ENCODE measurements at places on chromosomes 1 and 21.

DNA sequence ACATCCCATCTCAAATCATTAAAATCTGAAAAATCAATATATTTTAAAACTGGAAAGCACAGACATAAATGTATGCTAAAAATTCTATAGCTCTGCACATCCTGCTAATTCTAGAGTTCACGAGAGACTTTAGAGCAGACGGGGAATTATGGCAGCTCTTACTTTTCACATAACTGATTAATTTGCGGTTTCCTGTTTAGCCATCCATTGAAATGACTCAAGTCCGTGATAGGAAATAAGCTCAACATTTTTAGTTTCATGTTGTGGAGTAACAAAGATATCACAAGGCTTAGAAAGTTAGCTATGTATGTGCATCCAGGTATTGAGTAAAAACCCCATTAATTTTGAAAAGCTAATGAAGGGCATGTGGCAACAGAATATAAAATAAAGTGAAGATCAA lies 123.2 kb downstream of the SMYD2 start:
- DNase-seq: no peak

- DNase-seq: no peak
Observed at GRCh38 chr1:74357756-74358155, 122.6 kb downstream of the TNNI3K start.

GRCh38 chr21:19590044-19590443 lies 1186.5 kb upstream of the TMPRSS15 start:
- no peak for DNase-seq

GRCh38 chr1:111792249-111792648 lies 36.5 kb downstream of the DDX20 start:
- DNase-seq: no peak

- DNase-seq: no peak
Observed at GRCh38 chr1:10675813-10676212, 120.6 kb downstream of the CASZ1 start.

DNA sequence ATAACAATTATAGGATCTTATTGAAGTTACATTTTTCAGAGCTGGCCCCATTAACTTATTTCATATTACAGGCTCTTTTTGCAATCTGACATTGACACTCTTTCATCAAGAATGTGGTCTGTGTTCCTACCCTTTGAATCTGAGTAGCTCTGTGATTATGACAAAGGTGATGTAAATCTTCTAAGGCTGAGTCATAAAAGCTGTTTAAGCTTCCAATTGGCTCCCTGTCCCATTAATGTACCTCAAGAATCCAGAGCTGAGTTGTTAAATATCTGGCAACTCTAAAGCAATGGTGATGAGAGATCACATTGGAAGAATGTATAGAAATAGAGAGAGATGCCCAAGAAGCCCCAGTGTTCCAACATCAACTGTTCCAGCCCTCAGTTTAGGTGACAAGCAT lies 178.5 kb upstream of the DEPDC1 start:
- DNase-seq: no peak

DNA sequence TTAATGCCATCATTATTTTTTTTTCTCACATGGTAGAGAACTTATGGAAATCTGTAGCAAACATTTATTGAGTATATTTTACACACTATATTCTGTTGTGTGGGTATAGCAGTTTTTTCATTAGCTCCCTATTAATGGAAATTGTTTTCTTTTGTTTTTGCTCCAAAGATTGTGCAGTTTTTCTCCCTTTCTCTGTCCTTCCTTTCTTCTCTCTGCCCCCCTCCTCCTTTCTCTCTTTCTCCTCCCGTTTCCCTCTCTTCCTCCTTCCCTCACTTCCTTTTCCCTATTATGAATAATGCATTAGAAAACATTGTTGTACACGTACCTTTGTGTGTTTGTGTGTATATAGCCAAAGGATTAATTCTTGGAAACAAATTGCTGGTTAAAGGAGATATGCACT lies 20.6 kb downstream of the CDC73 start:
- DNase-seq: no peak

DNA sequence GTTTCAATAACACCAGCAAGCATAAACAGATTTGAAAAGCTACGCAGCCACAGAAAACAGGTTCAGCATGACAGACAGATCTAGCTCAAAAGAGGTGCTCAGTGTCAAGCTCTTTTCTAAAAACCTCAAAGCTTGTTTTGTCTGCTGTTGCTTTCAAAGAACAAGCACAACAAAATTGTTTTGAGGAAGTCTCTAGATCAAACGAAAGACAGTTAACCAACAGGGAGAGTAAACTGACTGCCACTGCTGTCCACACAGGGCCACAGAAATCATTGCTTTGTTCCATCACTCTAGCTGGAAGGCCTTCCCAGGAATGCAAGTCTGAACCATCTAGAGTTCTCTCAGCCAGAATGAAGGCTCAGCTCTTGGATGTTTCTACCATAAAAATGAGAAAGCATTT lies 12.8 kb downstream of the APP start:
- DNase-seq: no peak

- DNase-seq: peak; percentile 55
Observed at GRCh38 chr1:160646711-160647328, at the start of gene SLAMF1. SLAMF1 (minus strand) TSS chr1:160647044; CDS start chr1:160646945, 99 bp downstream.

All from activated CD8-positive, alpha-beta T cell treated with anti-CD3 and anti-CD28 coated beads, Interleukin-2, amount 10 ng/mL, durations not matched to agents 7 days and 5 days (primary cell).